AG10803 (cell line): ENCODE measurements at places on chromosomes 12 and 14.

GRCh38 chr12:24297516-24297915 lies 348.0 kb upstream of the SOX5 start:
- no peak for DNase-seq

DNA sequence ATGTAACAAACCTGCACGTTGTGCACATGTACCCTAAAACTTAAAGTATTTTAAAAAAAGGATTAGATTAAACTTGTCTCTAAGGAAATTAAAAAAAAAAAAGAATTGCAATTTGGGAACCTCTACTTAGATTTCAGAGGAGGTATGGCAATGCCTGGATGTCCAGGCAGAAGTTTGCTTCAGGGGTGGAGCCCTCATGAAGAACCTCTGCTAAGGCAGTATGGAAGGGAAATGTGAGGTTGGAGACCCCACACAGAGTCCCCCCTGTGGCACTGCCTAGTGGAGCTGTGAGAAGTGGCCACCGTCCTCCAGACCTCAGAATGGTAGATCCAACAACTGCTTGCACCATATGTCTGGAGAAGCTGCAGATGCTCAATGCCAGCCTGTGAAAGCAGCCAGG lies 279.6 kb upstream of the CCDC196 start:
- no peak for DNase-seq

DNA sequence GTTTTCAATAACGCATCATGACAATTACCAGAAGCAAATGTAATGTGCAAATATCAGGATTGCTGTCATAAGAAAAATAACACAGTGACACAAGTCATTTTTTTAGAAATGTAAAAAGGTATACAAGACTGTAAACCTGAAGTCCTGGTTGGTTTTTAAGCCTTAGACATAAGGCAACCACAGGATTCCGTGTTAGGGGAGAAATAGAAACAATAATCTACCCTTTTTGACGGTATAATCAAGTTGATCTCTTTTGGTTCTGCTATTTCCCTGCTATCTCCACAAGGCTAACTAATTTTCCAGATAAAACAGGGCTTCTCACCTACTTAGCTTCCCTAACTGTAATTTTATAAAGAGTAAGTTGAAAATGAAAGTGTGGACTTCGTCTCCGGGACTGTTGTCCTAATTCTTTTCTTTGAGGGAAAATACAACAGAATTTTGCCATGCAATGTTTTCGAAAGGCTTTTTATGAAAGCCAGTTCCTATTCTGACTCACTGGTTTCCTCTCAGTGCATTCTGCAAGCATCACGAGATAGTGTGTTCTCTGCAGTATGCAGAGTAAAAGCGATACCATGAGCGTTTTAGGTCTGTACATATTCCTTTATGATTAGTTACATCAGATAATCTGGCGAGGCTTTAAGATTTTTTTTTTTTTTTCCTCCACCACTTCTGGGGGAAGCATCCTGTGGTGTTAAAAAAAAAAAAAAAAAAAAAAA lies 10.6 kb downstream of the MYO1H start:
- no peak for DNase-seq

- DNase-seq: peak; percentile 34
These were observed 15.2 kb upstream of the ACTR6 start for GRCh38 chr12:100185361-100185894.

GRCh38 chr12:11618046-11618445 lies 31.4 kb upstream of the ETV6 start:
- no peak for DNase-seq

DNA sequence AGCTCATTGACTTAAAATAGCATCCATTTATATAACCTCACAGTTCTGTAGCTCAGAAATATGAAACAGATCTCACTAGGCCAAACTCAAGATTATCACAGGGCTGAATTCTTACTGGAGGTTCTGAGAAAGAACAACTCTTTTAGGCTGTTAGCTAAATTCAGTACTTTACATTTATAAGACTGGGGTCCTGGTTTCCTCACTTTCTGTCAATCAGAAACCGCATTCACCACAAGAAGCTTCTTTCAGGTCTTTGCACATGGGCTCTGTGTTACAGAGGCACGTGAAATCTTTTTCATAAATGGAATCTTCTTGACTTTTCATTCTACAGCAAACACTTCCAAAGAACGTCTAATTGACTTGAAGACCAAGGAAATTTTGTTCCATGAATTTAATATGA lies 876.3 kb upstream of the FOXG1 start:
- DNase-seq: no peak
